Dorsolateral prefrontal cortex (tissue), 122 donors: ENCODE measurements at places on chromosomes 1 and 21. TPM values are rescaled to one million over a fixed set of nuclear protein-coding genes. Genes with fewer than 3 reads are reported as not detected.

GRCh38 chr1:206105464-206105995, 11.7 kb downstream of the AVPR1B start:
- DNase-seq, result no peak

GRCh38 chr1:183242556-183242955, 56.5 kb downstream of the LAMC2 start:
- DNase-seq, result no peak

GRCh38 chr1:208640295-208640694, 396.1 kb upstream of the PLXNA2 start:
- DNase-seq, result no peak

- no peak for DNase-seq
Measured at GRCh38 chr21:17455028-17455353, 57.9 kb upstream of the CXADR start.

DNA sequence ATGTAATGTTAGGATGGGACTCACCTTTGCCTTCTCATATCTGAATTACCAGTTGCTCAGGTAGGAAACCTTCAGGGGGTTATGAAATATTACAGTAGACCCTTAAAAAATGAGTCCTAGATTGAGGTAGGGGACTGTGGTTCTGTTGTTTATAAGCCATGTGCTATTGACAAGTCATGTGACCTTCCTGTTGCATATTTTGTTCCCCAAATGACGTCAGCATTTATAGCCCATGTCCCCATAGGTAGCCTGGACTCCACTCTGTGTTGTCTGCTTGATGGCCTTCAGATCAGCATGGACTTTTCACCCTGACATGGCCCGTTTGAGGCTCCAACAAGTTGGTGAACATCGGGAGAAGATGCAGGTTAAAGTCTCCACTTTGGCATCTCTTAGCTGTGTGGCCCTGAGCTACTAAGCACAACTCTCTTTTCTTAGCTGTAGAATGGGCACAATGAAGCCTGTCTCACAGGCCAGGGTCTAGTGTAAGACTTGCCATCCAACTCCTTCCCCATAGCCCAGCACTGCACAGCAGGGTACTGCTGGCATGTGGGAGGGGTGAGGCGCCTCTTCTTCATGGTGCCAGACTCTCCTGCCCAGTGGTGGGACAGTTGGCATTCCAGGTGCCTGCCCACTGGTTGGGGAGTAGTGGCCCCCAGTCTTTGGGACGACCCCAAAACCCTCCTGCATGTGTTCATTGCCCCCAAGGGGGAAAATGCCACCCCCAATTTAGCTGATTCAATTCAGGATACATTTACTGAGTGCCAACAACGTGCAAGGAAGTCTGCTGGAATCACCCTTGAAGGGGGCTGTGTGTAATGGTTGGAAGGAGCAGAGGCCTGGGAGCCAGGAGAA, 36.1 kb upstream of the TTC22 start:
- DNase-seq, result no peak

- no peak for DNase-seq
Measured at GRCh38 chr1:202498542-202498941, 150.0 kb downstream of the PPP1R12B start.

DNA sequence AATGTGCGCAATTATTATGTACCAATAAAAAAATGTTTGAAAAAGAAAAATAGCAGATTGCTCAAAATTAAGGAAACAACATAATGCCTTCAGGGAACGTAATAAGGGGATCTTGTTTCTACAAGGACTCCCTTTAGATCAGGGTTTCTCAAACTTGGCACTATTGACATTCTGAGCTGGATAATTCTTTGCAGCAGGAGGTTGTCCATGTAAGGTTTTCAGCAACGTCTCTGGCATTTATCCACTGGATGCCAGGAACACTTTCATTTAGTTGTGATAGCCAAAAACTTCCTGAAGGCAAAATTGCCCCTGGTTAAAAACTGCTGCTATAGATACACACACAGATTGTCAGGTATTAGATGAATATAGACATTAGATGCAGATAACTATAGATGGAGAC, 666.7 kb upstream of the ADAMTS5 start:
- no peak for DNase-seq

DNA sequence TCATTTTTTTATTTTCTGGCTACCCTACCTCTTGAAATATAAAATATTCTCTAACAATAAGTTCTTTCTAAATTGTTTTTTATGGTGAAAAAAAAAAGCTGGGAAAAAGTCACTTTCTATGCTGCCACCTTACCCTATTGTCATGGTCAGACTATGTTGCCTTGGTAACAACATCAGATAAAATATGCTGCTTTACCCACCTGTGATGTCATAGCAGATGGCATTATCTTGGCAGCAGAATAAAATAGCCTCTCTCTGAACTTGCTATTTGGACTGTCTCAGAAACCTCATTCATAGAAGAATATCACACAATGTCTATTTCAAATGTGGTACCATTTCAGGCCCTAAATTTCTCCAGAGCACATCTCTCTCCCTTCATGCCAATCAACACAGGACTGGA, 69.6 kb upstream of the SGIP1 start:
- DNase-seq, result no peak

DNA sequence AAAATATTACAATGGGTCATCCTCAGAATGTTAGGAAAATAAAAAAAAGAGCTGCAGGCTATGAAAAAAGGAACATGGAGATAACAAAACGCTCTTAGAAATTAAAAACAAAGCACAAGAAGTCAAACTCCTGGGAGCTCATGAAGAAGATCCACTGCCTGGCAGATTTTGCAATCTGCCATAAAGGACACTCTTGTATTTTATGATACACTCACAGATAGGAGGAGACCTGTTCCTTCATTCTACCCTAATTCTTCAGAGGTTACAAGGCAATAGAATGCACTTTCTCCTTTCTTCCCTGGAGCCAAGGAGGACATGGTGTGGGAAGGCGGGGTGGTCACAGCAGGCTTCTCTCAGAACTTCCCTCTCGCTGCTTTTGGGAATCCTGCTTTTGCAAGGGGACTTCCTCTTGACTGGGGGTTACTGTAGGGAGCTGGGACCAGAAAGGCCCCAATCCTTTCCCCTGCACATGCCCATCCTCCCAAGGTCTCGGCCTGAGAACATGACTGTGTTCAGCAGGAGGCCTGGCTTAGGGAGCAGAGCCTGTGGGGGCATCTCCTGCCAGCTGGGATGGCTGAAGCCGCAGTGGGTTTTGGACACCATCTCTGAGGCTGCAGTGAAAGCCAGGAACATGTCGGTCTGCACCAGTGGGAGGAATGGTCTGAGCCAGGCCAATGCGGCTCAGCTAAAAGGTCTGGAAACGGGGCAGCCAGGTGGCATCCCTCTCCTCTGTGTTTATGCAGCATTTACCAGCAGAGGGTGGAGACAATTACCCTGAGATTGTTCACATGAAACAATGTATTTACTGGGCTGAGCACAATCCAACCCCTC, 44.8 kb downstream of the GPR161 start:
- no peak for DNase-seq

DNA sequence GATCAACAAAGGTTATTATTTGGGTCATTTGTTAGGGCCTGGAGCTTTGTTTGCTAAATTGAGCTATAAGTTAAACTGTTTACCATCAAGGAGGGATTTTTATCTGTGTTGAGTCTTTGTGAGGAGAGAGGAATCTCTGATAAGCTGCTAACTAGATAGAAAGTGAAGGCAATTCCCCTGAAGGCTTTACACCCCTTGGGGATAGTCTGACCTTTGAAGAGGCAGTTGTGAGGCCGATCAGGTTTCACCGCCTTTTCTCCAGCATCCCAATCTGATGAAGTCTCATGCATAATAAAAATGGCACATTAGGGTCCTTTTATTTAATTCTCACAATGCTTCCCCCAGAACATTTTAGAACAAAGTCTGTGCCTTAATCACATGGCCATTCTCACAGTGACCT, 21.8 kb downstream of the C1orf21 start:
- DNase-seq, result no peak

GRCh38 chr21:35643176-35643575, 417.1 kb downstream of the SETD4 start:
- no peak for DNase-seq

- no peak for DNase-seq
Measured at GRCh38 chr1:81453971-81454370, 346.8 kb upstream of the ADGRL2 start.

DNA sequence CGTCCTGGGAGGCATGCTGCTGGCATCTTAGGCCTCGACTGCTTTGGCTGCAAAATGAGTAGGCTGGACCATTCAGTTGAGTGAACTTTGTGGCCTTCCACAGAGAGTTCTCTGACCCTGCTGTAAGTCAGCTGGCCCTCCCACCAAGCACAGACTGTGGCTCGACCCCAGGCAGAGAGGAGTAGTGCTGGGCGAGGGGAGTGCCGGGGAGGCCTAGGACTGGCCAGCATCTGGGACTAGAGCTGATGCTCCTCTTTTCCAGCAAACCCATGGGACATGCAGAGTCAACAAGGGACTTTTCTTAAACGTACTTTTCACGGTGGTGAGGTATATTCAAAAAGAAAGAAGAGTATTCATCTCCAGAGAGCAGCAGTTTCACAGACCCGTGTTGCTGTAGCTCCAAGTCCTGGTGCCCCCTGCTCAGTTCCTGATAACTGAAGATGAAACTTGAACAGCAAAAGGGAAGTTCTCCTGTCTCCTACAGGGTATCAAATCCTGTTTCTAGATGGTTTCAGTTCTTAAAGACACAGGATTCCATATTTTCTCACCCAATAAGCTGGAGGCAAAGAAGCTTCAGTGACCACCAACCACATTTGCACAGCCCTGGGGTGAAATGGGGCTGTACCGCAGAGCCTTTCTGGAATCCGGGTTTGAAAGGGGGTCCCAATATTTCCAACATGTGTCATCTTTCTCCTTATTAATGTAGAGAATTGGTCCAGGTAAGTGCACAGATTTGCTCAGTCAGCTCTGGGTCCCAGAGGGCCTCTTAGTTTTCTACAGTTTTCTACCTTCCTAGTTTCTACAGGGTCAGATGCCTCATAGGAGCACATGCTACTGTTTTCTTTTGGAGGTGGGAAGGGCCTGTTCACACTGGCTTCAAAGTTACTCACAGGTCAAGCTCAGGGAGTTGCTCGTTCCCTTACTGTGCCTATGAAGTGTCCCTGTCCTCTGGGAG, 20.9 kb downstream of the BATF3 start:
- no peak for DNase-seq

DNA sequence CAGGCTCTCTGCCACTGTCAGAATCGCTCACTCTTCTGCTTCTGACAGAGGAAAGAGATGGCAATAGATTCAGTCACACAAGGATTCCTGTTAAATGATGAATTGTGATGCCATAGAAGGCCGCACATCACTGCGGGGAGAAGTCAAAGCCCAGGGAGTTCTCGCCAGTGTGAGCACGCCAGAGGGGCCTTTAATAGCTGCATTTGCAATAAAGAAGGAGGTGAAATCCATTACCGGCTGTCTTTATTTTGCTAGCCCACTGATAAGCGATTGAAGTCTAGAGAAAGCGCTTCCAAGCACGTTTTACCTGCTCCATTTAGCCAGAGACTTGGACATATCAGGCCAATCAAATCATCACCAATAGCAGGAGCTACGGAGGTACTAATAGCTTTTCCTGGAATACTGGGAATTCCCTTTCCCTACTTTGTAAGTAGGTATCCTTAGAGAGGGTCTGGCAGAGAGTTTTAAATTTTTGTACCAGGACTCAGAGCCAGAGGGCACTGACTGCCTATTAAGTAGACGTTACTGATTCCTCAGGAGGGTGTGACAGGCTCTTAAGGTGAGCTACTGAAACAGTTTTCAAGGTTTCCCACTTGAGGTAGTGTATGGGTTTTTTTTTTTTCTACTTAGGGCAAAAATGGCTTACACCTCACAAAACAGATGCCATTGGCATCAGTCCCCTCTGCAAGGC, 10.2 kb upstream of the TARBP1 start:
- no peak for DNase-seq

DNA sequence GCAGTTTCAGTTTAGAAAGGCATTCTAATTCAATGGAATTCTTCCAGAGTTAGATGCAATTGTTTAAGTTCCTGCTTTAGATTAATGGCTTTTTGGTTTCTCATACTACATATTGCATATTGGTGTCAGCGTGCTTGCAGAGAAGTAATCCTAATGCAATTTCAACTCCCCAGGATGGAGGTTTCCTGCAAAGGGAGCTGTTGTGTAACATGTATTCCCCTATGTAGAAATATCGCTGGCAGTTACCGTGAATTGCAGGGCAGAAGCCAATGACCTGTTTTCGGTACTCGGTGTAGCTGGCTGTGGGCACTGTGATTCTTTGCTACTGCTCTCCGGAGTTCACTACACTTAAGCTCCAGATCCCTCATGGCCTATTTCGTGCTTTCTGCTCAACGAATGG, 256.1 kb upstream of the PTBP2 start:
- DNase-seq, result no peak

DNA sequence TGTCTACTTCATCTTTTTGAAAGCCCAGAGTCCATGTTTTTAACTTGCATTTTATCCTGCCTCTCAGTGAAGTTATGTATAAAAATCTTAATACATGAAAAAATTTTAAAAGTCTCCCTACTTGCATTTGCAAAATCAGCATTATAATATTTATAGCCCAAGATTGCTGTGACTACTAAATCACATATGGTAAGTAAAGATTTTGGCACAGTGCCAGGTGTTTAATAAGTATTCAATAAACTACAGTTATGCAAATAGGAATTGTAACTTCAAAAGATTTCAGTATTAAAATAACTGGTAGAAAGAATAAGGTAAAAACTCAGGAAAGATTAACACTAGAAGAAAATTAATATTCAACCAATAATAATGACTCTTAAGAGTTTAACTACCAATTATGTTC, 641.7 kb downstream of the LRRIQ3 start:
- DNase-seq, result no peak

DNA sequence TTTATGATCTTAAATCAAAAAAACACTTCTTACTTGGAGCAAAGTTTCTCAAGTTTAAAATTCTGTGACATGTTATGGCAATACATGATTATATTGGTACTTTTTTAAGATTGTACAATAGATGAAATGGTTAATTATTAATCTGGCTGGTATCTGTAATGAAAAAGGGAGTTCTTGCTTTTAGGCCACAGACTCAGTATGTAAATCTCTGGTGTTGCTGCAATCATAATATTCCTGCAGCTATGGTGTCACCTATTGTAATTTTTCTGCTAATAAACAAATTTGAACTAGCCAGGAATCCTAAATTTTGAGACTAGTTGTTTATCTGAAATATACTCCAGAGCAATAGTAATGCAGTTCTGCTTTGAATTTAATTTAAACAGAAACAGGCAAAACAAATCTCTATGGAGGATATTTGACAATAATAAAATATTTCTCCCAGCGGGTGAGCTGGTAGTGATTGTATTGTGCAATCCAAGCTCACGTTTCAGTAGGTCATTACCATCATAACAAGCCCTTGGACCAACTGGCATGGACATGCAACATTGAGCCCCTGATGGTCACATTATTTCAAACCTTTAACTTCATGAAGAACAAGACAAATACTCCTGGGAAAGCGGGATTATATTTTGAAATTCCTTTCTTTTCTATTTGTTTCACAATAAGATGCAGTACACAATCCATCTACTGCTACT, 77.2 kb upstream of the USH2A start:
- DNase-seq, result no peak

- DNase-seq, result no peak
Measured at GRCh38 chr1:95671098-95671497, 437.1 kb downstream of the RWDD3 start.

- no peak for DNase-seq
Measured at GRCh38 chr1:85283475-85284199, 7.2 kb upstream of the BCL10 start.

The RGS18 gene
- 1.9 TPM for total RNA-seq

The PLA2G2A gene
- total RNA-seq, result not detected

The ZCCHC17 gene
- total RNA-seq, result 37.4 TPM

The TMOD4 gene
- not detected for total RNA-seq

The OR2L8 gene
- 2.2 TPM for total RNA-seq

The LENEP gene
- not detected for total RNA-seq

The KRTAP19-1 gene
- not detected for total RNA-seq

The TRIM17 gene
- total RNA-seq, result 23.7 TPM

The EIF4G3 gene
- total RNA-seq, result 126 TPM

The GUCA2A gene
- not detected for total RNA-seq

The ZNF683 gene
- not detected for total RNA-seq

The COX20 gene
- total RNA-seq, result 38.7 TPM

The C1orf146 gene
- total RNA-seq, result not detected
